HTR-8/SVneo (cell line): ENCODE measurements at places on chromosomes 4 and X.

- DNase-seq, result no peak
Measured at GRCh38 chr4:73908965-73909364, 39.8 kb downstream of the CXCL1 start.

- no peak for DNase-seq
Measured at GRCh38 chr4:113499696-113500095, 261.8 kb downstream of the CAMK2D start.

- no peak for DNase-seq
Measured at GRCh38 chrX:43718956-43719355, 62.9 kb downstream of the MAOA start.

- DNase-seq, result peak; percentile 41
Measured at GRCh38 chr4:57109847-57110639, at the start of gene IGFBP7. TSS of gene IGFBP7 (minus strand) at chr4:57110385. CDS start at chr4:57110351, 34 bp downstream.

GRCh38 chrX:101450961-101451360 lies 34.3 kb upstream of the ARMCX4 start:
- DNase-seq, result no peak

- DNase-seq, result no peak
Measured at GRCh38 chrX:113726009-113726408, 857.9 kb upstream of the HTR2C start.

DNA sequence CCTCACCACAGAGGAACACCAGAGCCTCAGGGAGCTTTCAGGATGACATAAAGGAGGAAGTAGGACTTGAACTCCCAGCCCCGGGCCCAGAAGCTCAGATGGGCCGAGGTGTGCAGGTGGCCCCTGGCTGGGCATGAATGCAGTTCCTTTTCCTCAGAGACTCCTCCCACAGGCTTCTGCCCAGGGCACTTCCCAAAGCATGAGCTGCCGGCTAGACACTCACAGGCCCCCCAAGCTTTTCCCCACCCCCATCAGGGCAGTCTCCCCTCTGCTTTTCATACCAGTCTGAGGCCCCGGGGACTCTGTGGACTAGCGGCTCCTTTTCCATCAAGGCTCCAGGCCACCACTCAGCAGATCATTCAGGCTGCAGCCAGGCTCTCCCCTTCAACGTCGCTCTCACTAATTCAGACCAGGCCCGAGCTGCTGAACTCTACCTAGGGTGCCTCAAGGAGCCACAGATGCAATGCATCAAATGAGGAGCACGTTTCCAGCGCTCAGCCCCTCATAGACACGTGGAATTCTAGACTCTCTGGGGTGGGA lies 36.9 kb downstream of the HMX1 start:
- no peak for DNase-seq

- no peak for DNase-seq
Measured at GRCh38 chrX:100445593-100445992, 35.5 kb upstream of the PCDH19 start.

GRCh38 chr4:38049545-38050170 lies 89.5 kb downstream of the PTTG2 start:
- DNase-seq, result no peak

- DNase-seq, result no peak
Measured at GRCh38 chrX:71922686-71923085, 12.0 kb downstream of the NHSL2 start.

DNA sequence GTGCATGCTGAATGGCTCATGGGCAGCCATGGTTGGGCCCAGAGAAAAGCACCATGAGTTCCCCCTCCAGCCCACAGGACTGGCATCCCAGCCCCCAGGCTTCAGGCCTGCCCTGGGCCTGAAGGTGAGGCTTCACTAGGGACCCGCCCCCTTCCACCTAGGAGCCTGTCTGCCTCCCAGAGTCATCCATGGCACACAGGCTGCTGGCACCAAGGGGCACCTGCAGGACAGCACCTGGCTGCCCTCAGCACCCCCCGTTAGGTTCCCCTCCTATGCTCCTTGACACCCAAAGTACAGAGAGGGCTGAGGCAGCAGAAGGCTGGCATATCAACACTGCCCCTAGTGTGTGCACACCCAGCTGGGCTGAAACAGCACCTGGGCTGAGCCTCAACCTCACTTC lies 566.7 kb upstream of the PCDH7 start:
- no peak for DNase-seq

DNA sequence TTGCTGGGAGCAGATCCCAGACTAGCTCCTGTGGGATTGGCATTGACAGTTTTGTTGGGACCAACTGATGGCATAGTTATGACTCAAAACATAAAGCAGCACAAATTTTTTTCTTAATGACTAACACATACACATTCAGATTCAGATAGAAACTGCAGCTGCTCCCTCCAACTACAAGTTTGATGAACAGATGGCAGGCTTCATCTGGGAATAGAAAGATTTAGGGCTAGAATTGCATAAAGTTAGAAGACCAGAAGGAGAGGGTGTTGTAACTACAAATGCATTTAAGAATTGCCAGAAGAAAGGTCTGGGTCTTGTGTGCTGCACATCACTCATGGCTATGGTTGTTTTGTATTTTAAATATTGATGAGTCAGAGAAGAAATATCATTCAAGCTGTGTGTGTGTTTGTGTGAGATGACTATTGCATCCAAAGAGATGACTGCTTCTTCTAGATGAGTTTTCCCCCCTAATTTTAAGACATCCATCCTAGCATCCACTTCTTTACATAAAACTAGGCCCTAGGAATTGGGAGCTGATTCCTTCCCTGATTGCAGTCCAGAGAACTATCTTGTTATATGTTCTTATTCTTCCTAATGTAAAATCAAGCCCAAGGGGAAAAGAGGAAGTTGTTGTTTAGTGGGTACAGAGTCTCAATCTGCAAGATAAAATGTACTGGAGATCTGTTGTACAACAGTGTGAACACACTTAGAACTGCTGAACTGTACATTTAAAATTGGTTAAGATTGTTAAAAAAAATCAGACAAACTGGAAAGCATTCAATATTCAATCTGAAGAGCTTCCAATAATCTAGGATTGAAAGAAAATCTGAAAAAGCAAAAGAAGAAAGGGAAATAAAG lies 175.1 kb downstream of the PARM1 start:
- no peak for DNase-seq

- no peak for DNase-seq
Measured at GRCh38 chr4:119284876-119285780, 36.8 kb downstream of the FABP2 start.

DNA sequence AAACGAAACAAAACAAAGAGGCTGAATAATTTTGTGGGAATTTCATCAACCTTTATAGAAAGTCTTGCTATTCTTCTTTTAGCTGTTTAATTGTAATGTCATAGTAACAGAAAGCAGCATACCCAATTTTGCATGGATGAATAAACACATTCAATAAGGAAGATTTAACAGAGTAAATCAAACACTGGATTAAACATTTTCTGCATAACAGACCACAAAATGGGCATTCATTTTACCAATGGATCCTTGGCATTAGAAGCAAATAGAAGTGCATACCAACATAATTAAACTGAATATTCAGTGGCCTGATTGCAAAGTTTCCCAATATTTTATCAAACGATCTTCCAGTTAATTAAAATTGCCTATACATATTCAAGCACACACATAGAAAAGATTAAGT lies 4.4 kb upstream of the CHM start:
- DNase-seq, result no peak

GRCh38 chrX:103681443-103681842 lies 5.1 kb downstream of the MORF4L2 start:
- no peak for DNase-seq

DNA sequence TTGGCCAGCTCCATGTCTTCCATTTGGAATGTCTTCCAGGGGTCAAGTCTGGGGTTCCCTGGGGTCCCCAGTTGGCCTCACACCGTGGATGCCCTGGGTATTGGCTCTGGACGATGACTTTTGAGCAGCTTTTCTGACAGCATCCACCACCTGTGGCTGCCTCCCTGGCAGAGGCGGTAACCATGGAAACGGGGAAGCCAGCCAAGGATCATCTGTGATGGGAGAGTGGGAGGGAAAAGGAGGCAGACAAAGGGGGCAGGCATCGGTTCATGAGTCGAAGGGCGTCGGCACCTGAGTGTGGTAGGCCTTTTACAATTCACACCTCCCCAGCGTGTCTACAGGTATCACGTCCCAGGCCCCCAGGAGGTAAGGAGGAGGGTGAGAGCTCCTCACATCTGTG lies 152.2 kb downstream of the ASMT start:
- DNase-seq, result no peak

- no peak for DNase-seq
Measured at GRCh38 chrX:50942471-50942870, 31.9 kb downstream of the BMP15 start.

DNA sequence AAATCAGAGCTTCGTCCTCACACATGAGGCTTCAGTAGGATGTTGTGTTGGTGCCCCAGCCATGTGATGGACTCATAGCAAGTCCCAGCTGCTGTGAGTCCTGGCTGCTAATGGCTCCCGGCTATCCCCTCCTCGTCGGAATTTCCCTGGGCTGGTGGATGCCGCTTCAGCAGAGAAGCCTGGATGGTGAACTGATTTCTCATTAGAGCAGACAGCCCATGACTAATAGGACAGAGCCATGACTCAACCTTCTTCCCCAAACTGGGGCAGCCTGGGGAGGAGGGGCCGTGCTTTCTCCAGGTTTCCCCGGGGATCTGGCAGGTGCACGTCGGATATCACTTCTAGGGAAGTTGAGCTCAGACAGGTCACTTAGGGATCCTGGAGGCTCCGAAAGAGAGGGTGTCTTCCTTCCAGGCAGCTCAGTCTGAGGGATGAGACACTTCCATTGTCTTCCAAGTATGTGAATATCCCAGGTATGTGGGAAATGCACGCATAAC lies 112.7 kb downstream of the ASMT start:
- peak; percentile 80 for DNase-seq

DNA sequence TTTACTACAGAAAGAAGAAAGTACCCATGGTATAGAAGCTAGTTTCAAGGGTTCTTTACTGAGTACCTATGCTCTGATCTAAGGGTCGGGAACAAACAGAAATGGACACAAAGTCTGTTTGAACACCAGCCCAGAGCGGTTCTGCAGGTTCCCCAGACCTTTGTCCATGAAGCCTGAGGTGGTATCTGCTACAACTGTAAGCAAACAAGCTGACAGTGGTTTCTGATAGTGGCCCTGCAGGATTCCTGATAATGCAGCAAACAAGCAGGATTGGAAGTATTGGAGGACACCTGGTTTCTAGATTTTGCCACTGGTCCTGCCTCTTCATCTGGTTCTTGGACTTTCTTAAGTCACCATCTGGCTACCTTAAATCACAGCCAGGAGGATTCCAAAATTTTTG lies 23.7 kb downstream of the SMPX start:
- no peak for DNase-seq

- no peak for DNase-seq
Measured at GRCh38 chrX:71221145-71221544, 1.9 kb upstream of the GJB1 start.

- DNase-seq, result no peak
Measured at GRCh38 chr4:85520765-85521749, 46.1 kb downstream of the ARHGAP24 start.

DNA sequence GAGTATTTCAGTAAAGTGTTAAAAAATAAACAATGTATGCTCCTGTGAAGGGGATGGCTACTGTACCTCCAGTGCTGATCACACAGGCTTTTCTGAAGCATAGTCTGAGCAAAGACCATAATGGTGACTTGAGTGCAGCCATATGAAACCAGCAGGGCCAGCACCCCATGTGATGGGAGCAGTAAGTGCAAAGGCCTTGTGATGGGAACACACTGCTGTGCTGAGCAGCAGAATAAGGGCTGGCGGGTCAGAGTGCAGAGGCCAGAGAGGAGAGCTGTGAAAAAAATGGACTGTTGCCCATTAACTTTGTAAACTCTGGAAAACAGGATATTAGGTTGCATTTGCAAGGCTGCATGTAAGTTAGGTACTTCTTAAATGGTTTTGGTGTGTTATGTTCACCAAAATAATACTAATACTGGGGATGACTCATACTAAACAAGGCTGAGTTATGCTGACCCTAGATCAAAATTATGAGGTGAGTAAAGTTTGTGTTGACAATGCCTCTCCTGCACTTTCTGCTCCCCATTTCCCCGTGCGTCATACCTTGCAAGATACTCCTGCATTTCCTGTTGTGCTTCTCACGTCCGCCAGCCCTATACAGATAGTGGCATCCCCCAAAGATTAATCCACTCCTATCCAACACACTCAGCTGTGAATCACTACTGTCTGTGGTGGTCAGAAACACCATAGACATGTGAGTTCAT lies 67.0 kb upstream of the FAM9A start:
- no peak for DNase-seq

- no peak for DNase-seq
Measured at GRCh38 chrX:131778269-131779218, 234.7 kb downstream of the OR13H1 start.

DNA sequence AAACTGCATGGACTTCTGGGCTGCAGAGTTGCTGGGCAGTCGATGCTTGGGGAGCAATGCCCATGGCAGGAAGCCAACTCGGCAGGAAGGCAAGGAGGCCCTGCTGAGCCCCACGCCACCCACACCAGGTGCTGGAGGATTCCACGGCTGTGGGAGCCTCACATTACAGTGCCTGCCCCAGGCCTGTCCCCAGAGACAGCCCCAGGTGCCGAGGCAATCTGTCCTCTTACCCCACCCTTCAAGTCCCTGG lies 53.9 kb downstream of the HMX1 start:
- DNase-seq, result no peak

- DNase-seq, result no peak
Measured at GRCh38 chr4:176671532-176671931, 121.2 kb downstream of the VEGFC start.

DNA sequence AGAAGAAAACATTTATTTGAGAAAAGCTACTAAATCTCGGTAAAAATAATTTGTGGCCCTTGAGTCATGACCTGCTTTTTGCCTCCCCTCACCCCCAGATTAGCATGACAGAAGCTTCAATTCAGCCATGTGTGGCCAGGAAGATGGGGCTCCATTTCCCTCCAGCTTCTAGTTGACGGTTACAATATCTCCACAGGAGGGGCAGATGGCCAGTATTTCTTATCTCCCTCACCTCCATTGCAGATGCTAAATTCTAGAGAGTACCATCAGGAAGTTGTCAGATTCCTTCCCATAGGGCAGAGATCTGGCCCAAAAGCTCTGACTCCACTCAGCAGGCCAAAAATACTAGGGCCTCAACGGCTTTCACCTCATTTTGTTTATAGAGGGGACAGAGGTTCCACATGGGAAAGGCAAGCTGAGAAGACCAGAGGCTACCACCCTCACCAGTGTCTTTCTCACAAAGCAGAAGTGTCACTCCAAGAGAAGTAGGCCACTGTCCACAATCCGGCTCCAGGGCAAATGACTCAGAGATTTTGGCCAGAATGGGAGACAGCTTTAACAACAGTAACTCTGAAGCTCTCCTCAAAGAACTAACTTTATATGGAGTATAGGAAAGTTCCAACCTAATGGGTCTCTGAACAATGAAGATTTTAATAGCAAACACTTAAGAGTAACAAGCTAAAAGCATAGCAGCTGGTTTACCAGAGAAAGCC lies 108.3 kb downstream of the TBC1D19 start:
- no peak for DNase-seq

DNA sequence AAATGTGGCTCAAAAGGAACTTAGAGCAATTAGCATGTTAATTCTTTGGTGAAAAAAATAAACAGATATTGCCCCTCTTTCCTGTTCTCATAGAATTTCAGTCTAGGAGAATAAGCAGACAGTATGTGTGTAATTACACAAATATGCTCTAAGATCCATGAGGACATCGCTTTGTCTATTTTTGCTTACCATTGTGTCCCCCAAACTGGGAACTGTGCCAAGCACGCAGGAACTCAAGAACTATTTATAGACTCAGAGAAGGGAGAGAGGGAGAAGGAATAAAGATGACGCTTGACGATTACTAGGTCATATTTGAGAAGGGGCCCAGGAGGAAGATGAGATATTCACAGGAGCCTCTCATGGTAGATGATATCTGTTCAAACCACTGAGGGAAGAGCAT lies 692.6 kb downstream of the RAB28 start:
- DNase-seq, result no peak
